H9 (cell line): ENCODE measurements at places on chromosomes 2 and 18.
A peak's percentile ranks its signal among the peaks of the same experiment; 100 is the strongest.

DNA sequence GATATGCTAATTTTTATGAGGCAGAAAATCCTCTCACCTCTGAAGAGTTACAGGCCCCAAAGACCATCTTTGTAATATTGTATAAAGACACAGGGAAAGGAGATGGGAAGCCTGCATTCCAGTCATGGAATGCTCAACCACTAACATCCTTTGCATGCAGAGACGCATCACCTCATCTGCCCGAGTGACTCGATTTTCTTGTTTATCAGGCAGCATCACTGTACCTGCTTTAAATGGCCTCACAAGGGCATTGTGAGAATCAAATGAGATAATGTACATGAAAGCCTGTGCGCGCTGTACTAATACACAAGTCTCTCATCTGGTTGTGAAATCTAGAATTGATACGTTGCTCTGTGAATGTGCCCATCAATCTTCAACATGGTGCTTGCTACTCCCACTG lies 10.2 kb upstream of the TMEM247 start:
- DNase-seq: no peak

- no peak for DNase-seq
Observed at GRCh38 chr18:10659594-10659993, 133.8 kb downstream of the NAPG start.

- no peak for DNase-seq
Observed at GRCh38 chr18:45852631-45853030, 27.2 kb downstream of the SIGLEC15 start.

DNA sequence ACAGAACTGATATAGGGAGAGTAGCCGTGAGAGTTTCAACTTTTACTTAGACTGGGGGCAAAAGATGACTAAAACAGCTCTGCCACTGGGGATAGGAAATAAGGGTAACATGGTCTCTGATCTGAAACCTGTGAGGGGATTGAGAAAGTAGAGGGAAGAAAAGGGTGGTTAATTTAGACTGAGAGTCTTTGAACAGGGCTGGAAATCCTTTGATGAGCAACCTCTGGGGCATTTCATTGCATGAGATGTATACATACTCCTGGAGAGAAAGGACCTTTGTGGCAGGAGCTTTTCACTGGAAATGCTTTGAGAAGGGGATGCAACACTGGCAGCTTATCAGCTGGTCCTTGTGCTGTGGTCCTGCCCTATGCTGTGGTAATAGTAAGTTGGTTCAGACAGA lies 9.4 kb downstream of the GALNT1 start:
- DNase-seq: no peak

GRCh38 chr2:62296832-62297623 lies 101.1 kb downstream of the B3GNT2 start:
- DNase-seq: no peak

- no peak for DNase-seq
Observed at GRCh38 chr18:10143596-10143995, 229.8 kb downstream of the VAPA start.

DNA sequence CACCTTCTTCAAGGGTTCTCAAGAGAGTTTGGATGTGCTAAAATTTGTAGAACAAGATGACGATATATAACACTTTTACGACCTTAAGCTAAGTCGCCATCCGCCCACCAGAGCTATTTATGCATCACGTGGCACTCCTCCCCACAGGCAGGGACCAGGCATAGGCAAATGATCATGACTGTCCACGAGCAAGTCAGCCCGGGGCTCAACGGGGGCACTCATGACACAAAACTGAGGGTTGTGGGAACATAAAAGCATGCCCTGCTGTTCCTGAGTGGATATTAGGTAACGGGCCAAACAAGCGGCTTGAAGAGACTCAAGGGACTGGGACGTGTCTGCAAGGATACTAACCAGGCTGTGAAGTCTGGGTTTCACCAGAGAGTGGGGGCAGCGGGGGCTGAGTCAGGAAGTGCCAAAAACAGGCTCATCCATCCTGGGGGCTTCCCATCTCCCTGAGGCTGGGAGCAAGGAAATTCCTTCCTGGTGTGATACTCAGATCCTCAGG lies 58.1 kb downstream of the FAM178B start:
- no peak for DNase-seq

GRCh38 chr2:31384771-31385276 lies 29.7 kb downstream of the XDH start:
- DNase-seq: no peak

GRCh38 chr2:124026503-124026902 lies 1.4 kb downstream of the CNTNAP5 start:
- no peak for DNase-seq

GRCh38 chr2:180699657-180700361 lies 280.6 kb upstream of the UBE2E3 start:
- peak; percentile 32 for DNase-seq

DNA sequence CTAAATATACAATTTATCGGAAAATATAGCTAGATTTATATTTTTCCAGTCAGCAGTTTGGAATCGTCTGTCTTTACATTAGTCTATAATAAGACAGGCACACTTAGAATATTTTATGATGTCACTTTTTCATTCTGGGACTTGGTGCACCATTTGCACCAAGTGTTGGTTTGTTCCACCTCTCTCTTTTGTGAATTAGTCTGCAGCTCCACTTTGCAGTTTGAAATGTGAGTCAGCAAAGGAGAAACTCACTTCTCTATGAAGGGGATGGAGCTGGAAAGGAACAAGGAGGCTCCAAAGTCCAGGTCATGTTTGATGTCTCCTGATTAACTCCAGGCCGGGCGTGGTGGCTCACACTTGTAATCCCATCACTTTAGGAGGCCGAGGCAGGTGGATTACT lies 63.8 kb upstream of the RTN4 start:
- DNase-seq: no peak

GRCh38 chr2:150589681-150590080 lies 102.2 kb upstream of the RND3 start:
- no peak for DNase-seq

- no peak for DNase-seq
Observed at GRCh38 chr18:35581546-35581897, at the start of gene GALNT1. Gene GALNT1, plus strand, starts transcription at chr18:35581740. Its CDS starts 72,923 bp downstream, at chr18:35654663.

DNA sequence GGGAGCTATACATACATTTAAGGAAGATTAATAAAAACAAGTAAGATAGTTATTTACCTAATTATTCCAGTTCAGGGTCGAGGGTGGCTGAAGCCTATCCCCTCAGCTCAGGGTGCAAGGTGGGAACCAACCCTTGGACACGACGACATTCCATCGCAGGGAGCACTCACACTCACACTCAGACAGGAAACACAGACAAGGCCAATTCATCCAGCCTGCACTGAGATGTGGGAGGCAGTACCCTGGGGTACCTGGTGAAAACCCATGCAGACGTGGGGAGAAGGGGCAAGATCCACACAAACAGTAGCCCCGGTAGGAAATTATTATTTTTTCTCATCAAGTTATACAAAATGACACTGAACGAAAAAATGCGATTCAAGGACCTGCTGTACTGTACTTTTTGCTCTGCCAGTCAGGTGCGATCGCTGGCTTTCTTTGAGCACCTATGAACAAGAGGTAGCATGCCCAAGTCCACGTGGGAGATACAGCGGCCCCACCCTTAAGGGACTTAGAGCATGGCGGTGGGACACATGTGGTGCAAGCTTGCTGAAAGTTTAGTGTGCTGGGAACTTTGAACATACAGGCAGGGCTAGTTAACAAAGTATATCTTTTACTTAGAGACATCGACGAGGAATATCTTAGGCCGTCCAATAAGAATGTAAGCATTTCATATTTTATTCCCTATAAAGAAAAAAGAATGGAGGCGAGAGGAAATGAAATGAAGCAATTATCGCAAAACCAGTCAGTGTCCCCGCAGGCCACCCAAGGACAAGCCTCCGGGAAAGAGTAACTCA lies 624 bp downstream of the METTL8 start:
- peak; percentile 45 for DNase-seq

- no peak for DNase-seq
Observed at GRCh38 chr18:63887424-63887823, at the start of gene SERPINB2. Gene SERPINB2, plus strand, starts transcription at chr18:63887705. Its CDS starts 3,740 bp downstream, at chr18:63891445.

GRCh38 chr2:157324331-157324843 lies 1.2 kb downstream of the ERMN start:
- no peak for DNase-seq

GRCh38 chr2:59744436-59744835 lies 809.0 kb downstream of the BCL11A start:
- DNase-seq: no peak

DNA sequence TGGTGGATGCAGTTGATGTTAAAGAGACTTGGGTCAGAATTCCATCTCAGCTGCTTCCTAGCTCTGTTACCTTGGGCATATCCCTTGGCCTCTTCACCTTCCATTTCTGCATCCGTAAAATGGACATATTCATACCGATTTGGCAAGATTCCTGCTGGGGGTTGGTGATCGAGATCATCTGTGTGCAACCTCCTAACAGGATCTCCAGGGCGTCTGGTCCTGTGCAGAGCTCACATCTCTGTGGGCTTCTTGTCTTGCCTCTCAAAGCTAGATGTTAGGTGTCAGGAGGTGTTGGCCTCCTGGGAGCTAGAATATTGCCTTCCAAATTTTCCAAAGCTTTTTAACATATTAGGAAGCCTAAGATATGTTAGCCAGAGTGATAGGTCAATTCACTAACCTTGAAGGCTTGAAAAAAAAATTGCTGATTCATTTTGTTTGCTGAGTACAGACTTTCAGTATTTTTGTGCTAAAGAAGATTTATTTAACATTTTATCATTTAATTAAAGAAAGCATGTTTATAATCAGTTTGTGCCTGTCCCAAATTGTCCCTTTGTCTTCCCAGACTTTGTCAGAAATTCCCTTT lies 69.7 kb upstream of the ZNF516 start:
- no peak for DNase-seq

DNA sequence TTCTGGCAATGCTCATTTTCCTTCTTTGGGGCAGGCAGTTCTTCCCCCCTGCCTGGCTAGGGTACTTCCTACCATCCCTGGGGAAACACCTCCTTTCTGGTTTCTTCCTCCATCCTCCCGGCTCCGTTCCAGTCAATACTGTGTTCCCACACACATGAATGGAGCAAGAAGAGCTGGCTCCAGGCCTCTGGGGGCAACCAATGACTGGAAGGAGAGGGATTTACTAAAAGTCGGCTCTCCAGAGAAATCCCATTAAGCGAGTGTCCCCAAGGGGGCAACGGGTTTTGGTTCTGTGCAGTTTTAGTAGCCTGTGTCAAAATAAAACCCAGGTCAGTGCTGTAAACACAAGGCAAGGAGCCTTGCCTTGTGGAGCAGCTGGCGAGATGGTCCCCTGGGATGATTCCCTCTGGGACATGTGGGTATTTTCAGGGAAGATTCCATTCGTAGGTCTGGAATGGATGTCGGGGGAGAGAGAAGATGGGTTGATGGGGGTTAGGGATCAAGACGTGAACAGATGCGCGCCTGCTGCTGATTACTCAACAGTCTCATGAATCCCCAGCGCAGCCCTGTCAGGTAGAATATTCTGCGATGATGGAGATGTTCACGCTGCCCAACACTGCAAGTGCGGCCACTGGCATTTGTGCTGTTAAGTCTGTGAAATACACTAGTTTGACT lies 32.0 kb downstream of the EMILIN2 start:
- DNase-seq: no peak

GRCh38 chr2:179995741-179996515 lies 11.2 kb downstream of the CWC22 start:
- no peak for DNase-seq

- DNase-seq: peak; percentile 58
Observed at GRCh38 chr2:118858485-118859156, 11.2 kb upstream of the EN1 start.

GRCh38 chr2:173941567-173941966 lies 23.6 kb downstream of the SP3 start:
- no peak for DNase-seq

DNA sequence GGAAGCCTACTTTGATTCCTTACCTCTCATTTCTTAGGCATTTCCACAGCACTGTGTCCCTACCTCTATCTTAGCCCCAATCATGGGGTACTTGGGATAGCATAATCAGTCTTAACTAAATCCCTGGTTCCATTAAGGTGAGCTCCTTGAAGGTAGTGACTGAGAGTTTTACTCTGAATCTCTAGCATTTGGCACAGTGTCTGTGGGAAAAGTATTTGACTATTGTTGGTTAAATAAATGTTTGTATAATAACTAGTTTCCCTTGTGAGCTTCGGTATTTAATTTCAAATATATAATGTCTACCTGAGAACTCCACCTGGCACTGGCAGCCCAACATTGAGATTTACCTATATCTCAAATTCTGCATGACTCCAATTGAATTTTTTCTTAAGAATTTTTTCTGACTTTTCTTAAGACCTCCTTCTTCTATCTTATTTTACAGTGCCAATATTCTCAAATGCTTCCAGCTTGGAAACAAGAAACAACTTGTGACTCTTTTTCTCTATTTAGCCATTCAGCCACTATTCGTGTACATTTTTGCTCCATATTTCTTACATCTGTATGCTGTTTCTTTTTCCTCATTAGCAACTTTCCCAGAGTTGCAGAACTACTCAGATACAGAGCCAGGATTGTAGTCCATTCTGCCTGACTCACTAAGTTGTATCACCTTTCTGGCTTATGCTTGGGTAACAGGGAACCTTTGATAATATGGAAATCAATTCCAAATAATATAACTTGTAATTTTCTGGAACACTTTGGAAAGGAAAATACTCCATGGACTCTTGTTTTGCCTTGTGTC lies 214.0 kb upstream of the NT5C1B start:
- no peak for DNase-seq

DNA sequence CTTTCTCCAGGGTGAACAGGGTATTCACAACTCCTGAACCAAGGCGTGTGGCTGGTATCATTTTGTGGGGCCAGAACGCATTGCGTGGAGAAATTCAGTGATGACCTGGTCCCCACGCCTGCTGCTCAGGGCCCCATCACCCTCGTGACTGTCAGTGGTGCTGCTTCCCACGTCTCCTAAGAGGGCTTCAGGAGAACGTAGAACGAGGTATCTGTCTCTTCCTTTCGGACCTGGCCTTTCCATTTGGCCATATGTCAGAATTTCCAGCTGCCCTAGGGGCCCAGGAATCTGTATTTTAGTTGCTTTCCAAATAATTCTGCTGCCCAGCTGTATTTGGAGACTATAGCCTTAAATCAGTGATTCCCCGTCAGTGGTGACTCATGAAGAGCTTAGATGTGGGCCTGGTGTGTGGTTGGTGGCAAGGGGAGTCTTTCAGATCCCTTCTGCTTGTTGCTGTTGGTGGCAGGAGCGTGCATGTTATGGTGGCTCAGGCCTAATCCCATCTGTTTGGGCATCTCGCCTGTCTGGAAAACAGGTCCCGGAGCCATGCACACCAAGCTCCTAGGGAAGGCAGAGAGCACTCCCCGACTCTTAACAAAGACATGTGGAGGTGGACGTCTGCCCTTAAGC lies 56.4 kb downstream of the NPAS2 start:
- DNase-seq: no peak

DNA sequence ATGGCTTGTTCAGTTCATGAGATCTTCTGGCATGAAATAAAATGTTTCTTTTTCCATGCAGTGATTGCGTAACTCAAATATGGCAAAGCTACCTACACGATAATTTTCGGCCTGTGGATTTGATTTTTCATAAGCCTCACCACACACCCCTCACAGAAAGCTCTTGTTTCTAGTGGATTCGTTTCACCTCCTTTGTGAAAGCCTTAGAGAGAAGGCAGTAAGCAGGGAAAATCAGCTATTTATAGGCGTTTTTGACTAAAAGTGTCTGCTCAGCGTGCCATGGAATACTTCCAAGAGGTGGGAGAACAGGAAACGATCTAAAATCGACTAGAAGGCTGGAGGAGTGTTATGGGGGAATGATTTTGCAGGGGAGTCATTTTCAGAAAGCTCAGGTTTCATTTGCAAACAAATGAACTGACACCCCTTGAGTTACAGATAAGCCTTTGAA lies 417.9 kb downstream of the TGIF1 start:
- DNase-seq: no peak
